ENCODE measurements at places on chromosomes 1 and 21.

DNA sequence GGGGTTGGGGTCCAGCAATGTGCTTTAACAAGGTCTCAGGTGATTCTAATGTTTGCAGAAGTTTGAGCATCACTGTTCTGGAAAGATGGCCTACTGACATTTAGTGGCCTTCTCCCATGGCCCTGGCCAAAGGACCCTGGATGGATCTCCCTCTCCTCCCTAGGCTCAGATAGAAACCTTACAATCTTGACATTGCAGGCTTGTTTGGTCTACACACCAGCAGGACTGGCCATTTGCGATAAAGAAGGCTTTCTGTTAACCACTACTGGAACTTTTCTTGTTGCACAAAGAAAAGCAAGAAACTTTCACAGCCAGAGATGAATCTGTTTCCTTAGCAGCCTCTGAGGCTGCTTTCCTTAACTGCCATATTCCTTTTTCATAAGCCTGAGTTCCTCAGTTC is 6.2 kb downstream of the DNALI1 start:
- no peak for DNase-seq

GRCh38 chr1:8352886-8353785 is 35.2 kb downstream of the SLC45A1 start:
- DNase-seq, result no peak

DNA sequence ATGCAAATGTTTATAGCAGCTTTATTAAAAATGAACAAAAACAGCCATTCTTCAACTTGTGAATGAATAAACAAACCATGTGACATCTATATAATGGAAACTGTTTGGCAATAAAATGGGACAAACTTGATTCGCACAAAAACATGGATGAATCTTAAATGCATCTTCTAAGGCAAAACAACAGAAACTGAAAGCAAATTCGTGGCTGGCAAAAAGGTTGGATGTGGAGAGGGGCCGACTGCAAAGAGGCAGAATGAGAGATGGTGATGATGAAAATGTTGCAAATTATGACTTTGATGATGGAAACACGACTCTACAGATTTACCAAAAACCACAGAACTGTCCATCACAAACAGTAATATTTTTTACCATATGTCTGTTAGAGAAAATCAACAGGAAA is 327.0 kb upstream of the NR5A2 start:
- DNase-seq, result no peak

GRCh38 chr1:229119161-229119560 is 151.8 kb upstream of the RAB4A start:
- no peak for DNase-seq

GRCh38 chr1:83131692-83131955 is 867.3 kb downstream of the TTLL7 start:
- DNase-seq, result no peak

DNA sequence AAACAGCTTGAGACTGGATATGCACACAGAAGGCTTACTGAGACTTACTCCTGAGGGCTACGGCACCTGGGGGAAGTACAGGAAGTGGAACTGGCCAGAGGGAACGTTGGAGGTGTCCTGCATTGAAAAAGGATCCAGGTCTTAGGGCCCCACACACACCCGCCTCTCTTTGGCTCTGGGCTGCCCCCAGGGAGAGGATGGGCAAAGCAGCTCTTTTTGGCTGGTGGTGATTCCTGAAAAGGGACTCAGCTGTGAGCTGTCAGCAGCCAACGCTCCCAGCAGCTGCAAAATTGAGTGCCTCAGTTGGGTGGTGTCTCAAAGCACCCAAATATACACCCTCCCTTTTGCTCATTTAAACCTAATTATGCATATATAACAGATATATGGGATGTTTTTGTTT is 213.2 kb downstream of the TNR start:
- no peak for DNase-seq

DNA sequence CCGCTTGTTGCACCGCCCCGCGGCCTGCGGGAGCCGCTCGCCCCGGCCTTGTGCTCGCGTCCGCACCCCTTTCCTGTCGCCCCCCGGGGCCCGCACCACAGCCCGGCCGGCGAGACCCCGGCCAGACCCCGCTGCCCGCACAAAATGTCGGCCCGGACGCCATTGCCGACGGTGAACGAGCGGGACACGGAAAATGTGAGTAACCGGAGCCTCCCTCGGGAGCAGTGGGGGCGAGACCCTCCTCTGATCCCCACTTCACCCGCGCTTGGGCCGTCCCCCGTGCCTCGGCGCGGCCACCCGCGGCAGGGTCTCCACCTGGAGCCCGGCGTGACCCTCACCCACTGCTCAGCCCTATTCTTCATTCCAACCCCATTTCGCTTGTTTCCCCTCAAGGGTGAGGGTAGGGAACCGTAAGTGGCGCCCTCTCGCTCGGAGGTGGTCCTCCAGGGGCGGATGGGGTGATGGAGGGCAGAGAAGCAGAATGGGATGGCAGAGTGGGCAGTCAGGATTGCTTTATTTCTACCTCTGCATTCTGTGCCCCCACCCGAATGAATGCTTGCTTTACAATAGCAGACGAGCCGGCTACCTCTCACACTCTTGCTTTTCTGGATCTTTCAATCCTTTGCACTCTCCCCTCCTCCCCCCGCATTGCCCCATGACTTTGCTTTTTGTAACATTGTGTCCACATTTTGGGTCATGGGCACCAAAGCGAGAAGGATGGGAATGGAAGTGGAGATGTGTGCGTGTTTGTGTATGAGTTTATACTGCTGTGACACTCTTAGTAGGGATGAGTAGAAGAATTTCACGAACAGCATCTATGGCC is 954 bp downstream of the MARK1 start:
- peak; percentile 32 for DNase-seq

DNA sequence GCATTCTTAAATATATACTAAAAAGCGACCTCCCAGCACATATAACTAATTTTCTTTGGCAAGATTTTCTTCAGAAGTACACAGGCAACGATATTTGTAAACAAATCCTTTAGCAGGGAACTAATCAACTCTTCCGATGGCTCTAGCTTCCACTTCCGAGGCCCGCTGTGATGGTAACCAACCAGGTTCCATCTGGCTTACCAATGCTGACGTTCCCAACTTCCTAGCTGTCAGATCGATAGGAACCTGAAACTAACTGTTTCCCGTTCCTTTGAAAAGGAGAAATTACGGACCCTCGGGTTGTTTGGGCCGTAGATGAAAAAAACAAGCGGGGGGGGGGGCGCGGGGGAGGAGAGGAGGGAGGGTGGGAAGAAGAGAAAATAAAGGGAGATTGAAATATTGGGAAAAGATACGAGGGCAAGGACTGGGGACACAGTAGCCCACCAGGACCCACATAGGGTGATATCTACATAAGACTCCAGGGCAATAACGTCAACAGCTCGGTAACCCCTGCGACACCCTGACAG is 513 bp downstream of the GTF2B start:
- DNase-seq, result peak; percentile 9

Measured in amygdala (tissue), 56 donors.